ENCODE measurements at places on chromosomes 11 and 22.

- no peak for DNase-seq
These were observed 10.5 kb upstream of the LDLRAD3 start for GRCh38 chr11:35933320-35933871.

- no peak for DNase-seq
These were observed 89.8 kb downstream of the PIWIL4 start for GRCh38 chr11:94656968-94657367.

- no peak for DNase-seq
These were observed 1.6 kb downstream of the GRAMD1B start for GRCh38 chr11:123431619-123432018.

DNA sequence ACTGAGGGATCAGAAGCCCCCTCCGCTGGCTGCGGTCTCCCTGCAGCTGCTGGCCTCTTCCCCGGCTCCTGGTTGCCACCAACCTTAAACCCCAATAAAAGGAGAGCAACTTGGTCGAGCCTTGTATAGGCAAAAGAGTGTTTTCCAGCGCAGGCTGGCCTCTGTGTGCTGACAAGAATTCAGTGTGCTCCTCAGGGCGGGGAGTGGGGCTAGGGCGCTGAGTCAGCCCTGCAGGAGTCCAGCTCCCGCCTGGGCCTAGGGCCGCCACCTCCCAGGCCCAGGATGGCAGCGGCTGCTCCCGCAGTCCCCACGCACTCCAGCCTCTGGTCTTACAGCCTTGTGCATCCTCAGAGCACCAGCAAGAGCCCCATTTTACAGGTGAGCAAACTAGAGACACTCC lies at the start of gene SHISAL1:
TSS of gene SHISAL1 (minus strand) at position 186 of the 400 bp plus-strand sequence. CDS start 12,006 bp downstream, outside the sequence.
- no peak for DNase-seq

GRCh38 chr22:46596819-46597218 lies 23.4 kb upstream of the GRAMD4 start:
- DNase-seq = no peak

DNA sequence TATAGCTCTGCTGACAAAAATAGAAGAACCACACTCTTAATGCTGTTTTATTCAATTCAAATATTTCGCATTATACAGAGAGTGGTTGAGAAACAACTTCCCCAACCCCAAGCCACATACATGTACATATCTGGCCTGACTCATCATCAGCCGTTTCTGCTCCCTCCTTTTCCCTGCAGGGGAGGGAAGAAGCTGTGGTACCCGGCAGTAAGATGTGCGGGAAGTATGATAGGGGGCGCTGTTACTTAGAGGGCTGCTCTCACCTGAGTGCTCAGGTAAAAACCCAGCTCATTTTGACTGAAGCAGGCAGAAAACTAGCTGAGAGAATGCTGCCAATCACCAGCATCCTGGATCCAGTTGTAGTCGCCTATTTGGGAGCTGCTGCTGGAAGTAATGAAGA lies 85.5 kb downstream of the NELL1 start:
- no peak for DNase-seq

DNA sequence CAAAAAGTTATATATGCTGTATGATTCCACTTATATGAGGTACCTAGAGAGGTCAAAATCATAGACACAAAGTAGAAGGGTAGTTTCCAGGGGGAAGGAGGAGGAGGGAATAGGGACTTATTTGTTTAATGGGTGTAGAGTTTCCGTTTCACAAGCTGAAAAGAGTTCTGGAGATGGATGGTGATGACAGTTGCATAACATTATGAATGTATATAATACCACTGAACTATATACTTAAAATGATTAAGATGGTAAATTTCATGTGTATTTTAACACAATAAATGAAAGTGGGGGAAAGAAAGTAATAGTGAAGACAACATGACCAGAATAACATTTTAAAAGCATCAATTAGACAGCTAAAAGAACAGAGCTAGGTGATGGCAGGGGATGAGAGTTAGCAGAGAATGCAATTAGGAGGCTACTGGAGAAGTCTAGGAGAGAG lies 51.2 kb downstream of the MRTFA start:
- no peak for DNase-seq

GRCh38 chr11:88435415-88435814 lies 97.9 kb upstream of the CTSC start:
- no peak for DNase-seq

- DNase-seq = no peak
These were observed 1.7 kb downstream of the UVRAG start for GRCh38 chr11:75816561-75817239.

GRCh38 chr11:11122749-11123148 lies 230.3 kb downstream of the CSNK2A3 start:
- DNase-seq = no peak

All from tibial nerve (tissue), 4 donors.